ENCODE measurements at places on chromosomes 7 and 10.

GRCh38 chr7:7428806-7429205, 106.9 kb downstream of the COL28A1 start:
- DNase-seq = peak; percentile 90

DNA sequence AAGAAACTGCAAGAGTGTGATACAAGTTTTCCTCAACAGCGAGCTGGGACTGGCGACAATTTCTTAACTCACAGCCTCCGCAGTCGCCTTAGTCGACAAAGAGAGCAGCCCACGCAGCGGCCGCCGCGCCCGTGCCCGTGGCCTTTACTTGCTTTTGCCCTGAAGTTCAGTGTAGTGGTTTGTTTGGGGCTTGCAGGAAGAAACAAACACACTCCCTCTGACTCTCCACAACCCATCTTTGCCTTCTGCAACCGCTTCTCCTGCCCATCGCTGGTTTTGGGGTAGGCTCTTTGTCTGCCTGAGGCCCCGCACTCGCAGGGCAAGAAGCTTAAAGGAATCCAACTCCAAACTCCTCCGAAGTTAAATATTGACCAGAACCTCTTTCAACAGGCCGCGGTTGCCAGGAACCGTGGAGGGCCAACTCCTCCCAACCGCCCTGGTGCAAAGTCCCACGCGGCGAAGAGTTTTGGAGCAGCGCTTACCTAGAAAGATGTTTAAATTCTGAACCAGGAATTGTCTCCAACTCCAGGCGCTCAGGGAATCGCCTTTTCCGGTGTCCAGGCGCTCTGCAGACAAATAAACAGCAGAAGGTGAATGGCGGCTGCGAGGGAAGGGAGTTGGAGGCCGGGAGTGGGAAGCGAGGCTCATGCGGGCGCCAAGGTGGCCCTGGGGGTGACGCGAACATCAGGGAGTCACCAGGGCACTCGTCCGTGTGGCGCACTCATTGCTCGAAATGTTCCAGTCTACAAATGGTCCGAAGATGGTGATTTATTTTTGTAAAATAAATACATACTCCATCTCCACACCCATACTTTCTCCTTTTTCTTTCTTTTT, 8.3 kb downstream of the HOXA4 start:
- DNase-seq = no peak

GRCh38 chr7:27187475-27188385, 2.7 kb upstream of the HOXA11 start:
- DNase-seq = peak; percentile 65

DNA sequence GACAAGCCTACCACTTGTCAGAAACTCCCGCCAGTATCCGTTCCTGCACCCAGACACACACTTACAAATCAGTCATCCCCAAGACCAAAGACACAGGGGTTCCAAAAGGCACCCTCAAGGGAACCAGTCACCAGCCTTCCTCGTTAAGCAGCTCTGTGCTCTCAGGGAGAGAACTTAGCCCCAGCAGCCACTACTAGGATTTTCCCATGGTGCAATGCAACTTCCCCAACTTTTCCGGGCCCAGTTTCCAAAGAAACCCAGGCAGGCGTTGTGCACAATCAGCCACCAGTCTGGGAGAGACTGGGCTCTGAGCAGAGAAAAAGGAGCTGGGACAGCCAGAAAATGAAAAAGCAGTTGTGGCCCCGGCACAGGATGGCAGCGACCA, 1.2 kb downstream of the DLG5 start:
- DNase-seq = peak; percentile 41

GRCh38 chr7:134755422-134756022, 23.9 kb upstream of the CALD1 start:
- peak; percentile 59 for DNase-seq

- no peak for DNase-seq
These were observed 144.9 kb downstream of the GRID1 start for GRCh38 chr10:86221442-86222335.

GRCh38 chr10:129102906-129103693, 363.9 kb upstream of the MGMT start:
- DNase-seq = no peak

DNA sequence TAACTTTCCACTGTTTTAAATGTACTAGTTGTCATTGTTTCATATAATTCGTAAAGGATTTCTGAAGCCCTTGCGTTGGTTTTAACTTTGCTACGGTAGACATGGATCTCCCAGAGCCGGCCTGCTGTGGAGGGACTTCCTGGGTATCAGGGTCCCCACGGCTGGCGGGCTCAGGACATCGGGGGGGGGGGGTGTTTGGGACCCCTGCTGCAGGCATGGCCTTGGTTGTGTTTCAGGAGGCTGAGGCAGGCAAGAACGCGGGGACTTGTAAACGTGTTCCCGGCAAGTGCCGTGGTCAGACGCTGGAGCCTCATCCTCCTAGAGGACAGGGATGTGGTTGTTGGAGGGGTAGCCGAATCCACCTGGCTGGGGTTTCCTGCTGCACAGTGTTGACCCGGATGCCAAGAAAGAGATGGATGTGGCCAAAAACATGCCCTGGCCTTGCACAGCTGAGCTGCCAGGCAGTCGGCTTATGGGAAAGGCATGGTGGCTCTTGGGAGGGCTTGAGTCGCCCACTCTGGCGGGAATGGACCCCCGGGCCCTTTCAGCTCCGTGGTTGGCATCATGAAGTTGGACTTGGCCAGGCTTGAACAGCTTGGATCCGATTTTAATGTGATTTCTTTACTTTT, 21.4 kb upstream of the CHST12 start:
- no peak for DNase-seq

GRCh38 chr10:123009105-123009820, 457 bp downstream of the ACADSB start:
- no peak for DNase-seq

DNA sequence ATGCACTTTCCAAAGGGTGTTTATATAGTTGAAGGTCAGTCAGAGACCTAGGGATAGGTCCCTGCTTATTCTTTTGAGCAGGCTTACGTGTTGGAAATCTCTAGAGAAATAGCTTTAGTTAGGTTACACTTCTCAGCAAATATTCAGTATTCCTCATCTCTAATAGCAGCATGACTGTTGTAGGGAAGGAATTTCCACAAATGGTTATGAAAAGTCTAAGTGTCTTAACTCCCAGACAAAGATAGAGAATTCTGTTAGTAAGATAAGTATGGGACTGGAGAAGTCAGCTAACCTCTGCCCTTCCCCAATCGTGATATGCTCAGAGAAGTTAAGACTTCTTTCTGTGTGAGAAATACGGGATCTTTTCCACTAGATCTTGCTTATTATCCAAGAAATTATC, 16.5 kb downstream of the SGPL1 start:
- DNase-seq = peak; percentile 26

DNA sequence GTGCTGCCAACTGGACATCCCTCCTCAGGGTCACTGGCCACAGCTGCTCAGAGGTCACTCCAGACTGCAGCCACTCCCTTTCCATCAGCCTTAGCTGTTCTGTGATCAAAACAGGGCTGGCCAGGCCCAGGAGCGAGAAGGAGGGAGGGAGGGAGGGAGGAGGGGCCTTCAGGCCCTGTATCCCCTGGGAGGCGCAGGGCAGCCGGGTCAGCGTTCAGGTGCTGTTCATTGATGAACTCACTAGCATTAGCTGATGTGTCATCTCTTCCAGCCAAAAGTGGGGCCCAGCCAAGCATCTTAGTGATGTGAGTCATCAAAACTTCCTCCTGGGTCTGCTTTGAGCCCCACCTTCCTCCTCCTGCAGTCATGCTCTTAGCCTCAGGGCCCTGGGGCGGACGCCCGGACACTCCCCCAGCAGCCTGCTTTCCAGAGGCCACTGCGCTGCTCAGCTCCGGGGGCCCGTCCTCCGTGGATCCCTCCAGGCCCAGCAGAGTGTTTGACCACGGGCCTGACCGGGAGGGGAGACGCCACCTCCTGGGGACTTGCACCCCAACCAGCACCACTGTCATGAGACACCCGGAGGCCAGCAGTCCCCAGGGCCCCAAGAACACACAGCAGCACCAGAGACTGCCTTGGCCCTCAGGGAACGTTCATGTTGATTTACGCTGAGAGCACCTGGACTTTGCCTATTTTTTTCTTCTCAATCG, 149.2 kb downstream of the PRKAG2 start:
- peak; percentile 92 for DNase-seq

GRCh38 chr7:111933609-111934008, 272.6 kb downstream of the DOCK4 start:
- peak; percentile 33 for DNase-seq

All from fibroblast of villous mesenchyme (primary cell).